RKO (cell line): ENCODE measurements at places on chromosomes 5 and 9.
A peak's percentile ranks its signal among the peaks of the same experiment; 100 is the strongest.

- DNase-seq = no peak
Measured at GRCh38 chr9:117771136-117771535, 66.9 kb downstream of the TLR4 start.

DNA sequence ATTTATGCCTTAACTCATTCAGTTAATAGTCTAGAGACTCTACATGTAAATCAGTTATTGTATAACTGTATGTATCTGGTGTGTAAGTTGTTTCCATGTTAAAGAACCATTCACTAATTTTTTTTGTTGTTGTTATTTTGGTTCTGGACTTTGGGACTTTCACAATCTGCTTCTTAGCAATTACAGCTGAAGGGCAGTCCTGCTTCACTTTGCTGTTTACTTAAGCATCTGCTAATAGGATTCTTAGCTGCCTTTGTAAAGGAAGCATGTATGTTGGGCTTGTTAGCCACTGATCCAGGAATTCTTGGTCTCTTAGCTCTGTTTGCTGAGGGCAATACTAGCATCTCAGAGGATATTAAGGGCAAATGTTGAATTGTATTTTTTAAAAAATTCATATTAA is 97.0 kb downstream of the FOCAD start:
- DNase-seq = no peak

- DNase-seq = no peak
Measured at GRCh38 chr9:119137479-119137878, 231.8 kb downstream of the BRINP1 start.

DNA sequence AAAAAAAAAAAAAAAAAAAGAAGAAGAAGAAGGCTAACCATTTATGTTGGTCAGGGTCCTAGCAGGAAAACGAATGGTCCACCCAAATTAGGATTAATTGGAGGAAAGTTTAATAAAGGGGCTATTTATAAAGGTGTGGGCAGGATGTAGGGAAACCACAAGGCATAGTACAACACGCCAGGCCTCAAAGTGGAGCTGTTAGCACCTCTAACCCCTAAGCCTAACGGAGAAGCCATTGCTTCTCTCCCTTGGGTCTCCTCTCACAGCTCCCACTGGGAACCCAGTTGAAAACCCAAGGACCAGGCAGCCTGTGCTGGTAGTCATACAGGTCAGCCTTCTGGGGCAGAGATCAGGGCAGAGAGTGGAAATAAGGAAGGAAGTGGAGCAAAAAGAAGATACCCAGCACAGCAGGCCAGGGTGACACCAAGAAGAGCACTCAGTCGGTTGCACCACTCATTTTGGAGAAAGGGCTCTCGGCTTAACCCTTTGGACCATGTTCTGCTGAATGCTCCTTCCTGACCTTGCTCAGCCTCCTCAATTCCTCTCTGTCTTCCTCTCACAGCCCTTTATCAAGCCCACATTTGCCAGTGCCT is 8.8 kb upstream of the GLIPR2 start:
- DNase-seq = no peak

DNA sequence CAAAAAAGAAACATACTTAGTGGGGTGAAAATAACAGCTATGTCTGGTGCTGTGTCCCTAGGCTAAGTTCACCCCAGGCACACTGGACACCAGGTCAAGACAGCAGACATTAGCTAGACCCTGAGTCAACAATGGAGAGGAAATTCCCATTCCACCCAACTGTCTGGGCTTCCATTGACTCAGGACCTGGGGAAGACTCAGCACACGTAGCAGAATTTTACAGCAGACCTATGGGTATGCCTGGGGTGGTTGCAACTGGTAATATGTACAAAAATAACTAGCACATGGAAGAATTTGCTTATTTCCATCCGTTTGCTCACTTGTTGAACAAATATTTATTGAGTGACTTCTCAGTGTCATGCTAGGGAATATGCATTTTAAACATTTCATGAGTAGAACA is 117.0 kb downstream of the GAS1 start:
- no peak for DNase-seq

DNA sequence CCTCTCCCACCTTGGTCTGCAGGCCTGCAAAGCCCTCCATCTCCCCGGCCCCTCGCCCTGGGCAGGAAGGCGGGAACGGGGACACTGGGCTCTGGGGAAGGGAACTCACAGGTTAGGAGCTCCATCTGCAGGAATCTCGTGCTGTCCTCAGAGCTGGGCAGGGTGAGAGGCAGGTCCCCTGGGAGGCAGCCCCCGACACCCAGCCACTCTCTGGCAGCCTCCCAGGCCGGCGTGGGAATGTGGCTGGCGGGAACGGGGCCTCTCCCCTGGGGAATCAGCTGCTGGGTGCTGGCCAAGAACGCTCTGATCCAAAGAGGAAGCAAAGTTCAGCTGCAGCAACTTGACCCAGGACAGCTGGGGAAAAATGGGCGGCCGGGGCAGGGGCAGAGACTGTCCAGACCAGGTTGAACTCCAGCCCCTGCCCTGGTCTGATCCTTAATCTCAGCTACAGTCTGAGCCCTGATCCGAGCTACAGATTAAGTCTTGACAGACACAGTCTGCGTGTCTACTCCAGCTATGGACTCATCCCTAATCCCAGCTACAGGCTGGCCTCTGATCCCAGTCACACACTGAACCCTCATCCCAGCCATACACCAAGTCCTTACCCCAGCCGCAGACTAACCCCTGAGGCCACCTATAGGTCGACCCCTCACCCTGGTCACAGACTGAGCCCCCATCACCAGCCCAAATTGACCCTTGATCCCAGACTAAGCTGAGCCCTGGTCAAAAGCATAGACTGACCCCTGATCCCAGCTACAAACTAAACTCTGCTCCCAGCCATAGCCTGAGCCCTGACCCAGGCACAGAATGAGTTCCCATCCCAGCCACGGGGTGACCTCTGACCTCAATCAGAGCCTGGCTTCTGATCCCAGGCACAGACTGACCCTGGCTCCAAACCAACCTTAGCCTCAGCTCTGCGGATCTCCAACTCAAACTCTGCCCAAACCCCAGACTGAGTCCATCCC is 37.3 kb upstream of the EGFL7 start:
- DNase-seq = no peak

- DNase-seq = peak; percentile 84
Measured at GRCh38 chr5:81626524-81626923, 124.4 kb downstream of the SSBP2 start.

DNA sequence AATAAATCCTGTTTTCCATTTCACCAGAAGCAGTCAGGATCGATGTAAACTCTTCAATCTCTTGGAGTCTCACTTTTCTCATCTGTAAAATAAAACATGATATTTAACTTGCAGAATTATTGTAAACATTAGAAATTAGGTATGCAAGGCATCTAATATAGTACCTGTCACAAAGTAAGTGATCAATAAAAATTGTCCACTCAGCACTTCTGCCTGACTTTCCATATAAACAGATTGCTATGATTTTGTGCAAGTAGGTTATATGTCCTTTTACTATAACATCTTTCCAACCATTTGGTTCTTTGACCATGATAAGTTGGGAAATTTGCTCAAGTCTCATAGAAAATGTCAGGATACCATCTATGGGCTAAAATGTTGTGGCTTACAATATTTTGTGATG is 148.8 kb upstream of the MTAP start:
- no peak for DNase-seq

DNA sequence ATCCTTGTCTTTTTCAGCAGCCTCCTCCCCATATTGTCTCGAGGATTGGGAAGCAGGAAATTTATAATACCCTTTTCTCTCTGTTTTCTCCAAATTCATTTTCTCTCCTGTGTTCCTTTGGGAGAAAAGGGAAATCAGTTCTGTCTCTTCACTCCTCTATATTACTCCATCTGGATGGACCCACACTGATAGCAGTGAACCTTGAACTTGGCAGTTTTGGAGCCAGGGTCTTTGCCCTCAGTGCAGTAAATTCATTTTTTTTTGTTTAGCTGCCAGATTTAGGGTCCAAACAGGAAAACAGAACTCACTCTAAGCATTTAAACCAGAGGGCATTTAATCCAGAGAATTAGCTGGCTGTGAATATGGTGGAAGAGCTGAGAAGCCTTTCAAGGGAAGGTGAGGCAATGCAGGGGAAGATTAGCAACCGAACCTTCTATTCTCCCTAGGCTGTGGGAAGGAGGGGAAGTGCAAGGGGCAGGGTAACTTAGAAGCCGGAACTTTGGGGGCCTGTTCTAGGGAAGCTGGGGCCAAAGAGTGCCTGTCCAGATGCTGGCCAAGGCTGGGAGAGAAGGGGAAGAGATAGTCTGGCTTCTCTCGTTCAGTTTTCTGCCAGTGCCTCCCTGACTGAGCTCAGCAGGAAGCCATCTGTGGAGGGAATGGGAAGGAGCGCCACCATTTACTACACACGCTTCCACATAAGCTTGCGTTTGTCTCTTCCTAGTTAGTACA is 16.3 kb upstream of the NPR2 start:
- DNase-seq = no peak

- DNase-seq = no peak
Measured at GRCh38 chr5:16674750-16675149, 58.0 kb upstream of the RETREG1 start.

DNA sequence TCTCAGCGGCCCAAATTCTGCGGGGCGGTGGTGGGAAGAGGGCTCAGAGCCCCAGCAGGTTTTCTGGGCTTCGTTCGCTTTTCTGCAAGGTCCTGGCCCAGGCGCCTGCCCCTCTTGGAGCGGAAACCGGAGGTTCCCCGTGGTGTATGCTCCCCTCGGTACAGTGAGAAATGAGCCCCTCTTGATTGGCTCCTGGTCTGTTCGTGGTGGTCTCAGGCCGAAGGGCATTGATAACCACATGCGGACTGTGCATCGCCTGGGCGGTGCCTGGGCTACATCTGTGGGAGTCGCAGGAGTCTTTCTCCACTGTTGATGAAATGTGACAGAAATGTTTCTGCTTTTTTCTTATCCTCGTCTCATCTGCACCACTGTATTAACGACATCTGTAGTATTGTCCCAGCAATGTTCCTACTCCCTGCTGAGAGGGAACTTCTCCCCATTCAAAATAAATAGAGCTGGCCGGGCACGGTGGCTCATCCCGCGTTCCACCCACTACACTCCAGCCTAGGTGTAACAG is 682 bp downstream of the MAN1B1 start:
- DNase-seq = no peak

DNA sequence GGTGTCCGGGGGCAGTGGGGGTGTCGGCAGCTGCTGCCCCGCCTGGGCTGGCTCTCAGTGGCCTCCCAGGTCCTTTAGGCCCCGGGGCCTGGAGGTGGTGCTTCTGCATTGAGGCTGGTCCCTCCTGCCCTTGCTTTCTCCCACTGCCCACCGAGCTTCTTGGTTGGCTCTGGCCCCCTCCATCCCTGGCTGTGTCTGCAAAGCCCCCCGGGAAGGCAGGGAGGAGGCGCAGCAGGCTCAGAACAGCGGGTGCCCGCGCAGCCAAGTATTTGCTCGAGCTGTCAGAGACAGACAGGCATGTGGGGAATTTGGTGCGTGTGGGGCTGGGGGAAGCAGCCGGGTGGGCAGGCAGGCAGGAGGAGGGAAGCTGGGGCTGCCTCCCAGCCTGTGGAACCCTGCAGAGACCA is 11.5 kb downstream of the CXXC5 start:
- no peak for DNase-seq

- DNase-seq = no peak
Measured at GRCh38 chr9:134348404-134349155, 22.3 kb downstream of the RXRA start.

DNA sequence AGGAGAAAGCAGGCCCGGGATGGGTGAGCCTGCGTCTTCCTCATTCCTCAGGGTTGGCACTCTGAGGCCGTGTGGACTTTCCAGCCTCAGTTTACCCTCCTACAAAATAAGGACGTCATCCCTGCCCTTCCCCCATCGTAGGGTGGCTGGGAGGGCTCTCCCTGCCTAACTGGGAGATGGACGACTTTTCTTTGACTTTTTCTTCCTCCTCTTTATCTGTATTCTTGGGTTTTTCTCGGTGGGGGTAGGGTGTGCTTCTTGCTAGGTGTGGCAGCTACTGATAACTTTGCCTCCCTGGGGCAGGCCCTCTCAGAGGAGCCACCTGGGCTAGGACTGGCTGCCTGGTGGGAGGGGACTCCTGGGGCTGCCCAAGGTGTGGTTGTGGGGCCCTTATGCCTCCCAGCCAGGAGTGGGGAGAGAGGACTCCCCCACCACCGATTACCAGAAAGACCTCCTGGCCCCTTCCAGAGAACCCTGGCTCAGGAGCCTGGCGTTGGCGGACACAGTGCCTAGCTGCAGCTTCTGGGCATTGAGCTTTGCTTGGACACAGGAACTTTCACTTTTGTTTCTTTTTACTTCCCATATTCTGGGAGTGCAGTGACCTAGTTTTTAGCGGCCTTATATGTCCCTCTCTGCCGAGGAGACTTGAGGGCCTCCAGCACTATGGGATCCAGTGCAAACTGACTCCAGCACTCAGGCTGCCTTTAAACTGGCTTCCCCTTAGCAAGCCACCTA is 6.1 kb downstream of the GLIPR2 start:
- no peak for DNase-seq

GRCh38 chr5:171483551-171484135 is 64.2 kb downstream of the FGF18 start:
- DNase-seq = no peak

DNA sequence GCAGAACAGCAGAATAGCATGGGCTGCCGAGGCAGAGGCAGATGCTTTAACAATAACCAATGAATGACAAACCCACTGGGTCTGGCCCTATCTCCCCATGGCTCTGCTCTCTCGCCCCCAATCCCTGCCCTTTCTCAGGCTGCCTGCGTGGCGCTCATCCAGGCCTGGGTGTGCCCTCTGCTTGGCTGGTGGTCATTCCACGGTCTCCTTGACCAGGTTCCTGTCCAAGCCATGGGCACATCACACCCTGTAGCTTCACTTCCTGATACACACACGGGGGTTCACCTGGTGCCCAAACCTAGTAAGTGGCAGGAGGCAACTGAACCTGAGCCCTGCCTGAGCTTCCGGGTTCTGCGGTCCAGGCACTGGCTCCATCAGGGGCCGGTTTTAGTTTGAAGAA is 87.6 kb downstream of the DAP start:
- DNase-seq = no peak

DNA sequence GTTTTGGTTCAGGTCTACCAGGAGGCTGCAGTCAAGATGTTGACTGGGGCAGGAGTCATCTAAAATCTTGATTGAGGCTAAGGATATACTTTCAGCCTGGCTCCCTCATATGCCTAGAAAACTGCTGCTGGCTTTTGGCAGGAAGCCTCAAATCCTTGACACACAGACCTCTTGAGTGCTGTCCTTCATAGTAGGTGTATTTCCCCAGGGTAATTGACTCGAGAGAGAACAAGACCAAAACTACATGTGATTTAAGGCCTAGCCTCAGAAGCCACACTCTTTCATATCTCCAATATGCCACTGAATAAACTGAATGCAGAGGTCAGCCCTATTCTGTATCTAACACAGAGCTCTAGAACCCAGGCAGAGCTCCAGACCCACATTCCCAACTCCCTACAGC is 402.3 kb upstream of the ADAMTS16 start:
- DNase-seq = no peak

- no peak for DNase-seq
Measured at GRCh38 chr5:150783422-150783928, 4.9 kb downstream of the SMIM3 start.

DNA sequence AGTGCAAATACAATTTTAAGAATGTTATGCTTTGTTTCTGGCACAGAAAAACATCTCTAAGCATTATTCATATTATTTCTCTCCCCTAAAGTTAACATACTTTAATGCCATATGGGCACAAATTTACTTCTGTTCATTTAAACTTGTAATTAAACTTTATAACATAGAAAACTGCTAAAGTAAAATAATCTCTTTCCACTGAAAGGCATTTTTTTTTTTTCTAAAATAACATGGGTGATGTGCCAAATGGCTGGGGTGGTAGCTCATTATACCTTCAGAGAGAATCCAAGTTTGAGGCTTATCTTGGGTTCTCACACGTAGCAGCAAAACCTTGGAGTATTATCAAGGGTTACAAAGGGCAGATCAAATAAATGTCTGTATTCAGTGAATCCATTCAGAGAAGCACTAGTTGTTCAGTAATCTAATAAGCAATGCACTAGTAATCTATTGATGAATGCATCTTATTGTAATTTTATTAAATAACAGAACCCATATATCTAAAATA is 257.6 kb upstream of the POU5F2 start:
- DNase-seq = no peak
